ENCODE measurements at places on chromosomes 12 and 14.

GRCh38 chr12:68290126-68290525, 36.7 kb upstream of the IL22 start:
- no peak for DNase-seq

GRCh38 chr14:73613046-73613383, 698 bp downstream of the ACOT6 start:
- no peak for DNase-seq

DNA sequence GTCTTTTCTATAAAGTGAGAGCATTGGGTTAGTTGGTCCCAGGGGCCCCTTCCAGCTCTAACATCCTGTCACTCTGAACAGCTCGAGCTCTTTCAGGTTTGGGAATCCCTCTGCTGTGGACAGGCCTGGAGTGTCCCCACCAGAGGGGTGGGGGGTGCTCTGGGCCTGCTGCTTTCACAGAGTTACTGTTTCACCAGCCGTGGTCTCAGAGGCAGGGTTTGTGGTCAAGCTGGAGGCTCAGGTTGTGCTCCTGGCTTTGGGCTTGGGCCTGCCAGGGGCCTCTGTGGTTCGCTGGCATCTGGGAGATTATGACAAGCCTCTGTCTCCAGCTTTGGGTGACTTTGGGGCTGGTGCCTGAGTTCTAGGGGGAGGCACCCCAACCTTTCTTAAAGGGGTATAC, 59.6 kb downstream of the FBXL14 start:
- no peak for DNase-seq

- DNase-seq, result no peak
Measured at GRCh38 chr14:66652525-66653106, 144.7 kb downstream of the GPHN start.

- no peak for DNase-seq
Measured at GRCh38 chr12:122747224-122748135, 5.1 kb upstream of the DENR start.

GRCh38 chr12:99522456-99522855, 125.1 kb upstream of the GARIN6 start:
- no peak for DNase-seq

GRCh38 chr12:15757553-15758255, 31.5 kb downstream of the EPS8 start:
- DNase-seq, result peak; percentile 55

GRCh38 chr12:95922231-95922630, 20.2 kb downstream of the CCDC38 start:
- DNase-seq, result no peak

DNA sequence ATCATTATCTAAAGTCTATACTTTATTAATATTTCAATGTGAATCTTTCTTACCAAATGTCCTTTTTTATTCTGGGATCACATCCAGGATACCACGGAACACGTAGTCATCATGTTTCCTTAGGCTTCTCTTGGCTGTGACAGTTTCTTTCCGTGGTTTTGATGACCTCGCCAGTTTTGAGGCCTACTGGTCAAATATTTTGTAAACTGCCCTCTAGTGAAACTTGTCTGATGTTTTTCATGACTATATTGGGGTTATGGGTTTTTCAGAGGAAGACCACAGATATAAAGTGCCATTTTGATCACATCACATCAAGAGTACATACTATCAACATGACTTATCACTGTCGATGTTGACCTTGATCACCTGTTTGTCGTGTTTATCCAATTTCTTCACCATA, 14.1 kb upstream of the SERPINA6 start:
- no peak for DNase-seq

GRCh38 chr14:53149668-53150316, 3.3 kb downstream of the DDHD1 start:
- no peak for DNase-seq

- no peak for DNase-seq
Measured at GRCh38 chr12:70353780-70354660, 12.1 kb upstream of the KCNMB4 start.

DNA sequence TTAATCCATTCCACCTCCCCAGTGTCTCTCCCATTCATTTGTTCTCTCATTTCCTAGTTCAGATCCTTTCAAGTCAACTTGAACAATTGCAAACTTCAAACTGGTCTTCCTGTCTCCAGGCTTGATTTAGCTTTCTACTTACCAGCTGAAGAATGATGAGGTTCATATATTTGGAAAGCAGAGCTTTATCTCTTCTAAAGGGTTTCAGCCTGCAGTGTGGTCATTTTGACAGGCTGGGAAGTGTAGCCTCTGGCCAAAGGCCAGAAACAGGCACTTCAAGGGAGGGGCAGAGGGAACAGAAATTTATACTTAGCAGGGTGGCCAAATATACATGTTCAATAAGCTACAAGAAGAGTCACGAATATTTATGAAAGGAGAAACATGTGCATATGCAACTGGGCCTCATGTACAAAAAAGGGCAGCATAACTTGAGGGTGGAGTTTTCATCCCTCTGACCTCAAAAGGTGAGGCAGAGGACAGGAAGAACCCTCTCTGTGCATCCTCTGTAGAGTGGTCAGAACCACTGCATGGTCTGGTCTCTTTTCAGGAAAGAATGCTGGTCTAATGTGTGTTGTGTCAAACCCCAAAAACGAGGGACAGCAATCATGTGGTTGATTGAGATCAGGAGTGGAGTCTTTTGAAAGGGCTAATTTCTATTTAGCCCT, 34.0 kb upstream of the HECTD1 start:
- no peak for DNase-seq

DNA sequence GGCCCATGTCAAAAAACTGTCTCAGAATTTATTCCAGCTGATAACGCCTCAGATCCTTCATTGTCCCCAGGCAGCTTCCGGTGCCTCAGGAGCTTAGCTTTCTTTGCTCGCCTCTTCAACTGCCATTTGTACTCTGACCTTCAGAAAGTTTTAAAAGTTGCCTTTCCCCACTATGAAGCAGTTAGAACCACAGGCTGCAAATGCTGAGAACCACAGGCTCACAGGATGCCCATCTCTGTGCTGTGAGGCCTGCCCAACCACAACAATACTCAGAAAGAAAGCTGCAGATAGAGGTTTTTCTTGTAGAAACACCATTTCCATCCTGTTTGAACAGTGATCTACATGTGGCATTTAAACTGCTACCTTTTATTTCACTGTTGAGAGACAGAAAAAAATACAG, 131.1 kb downstream of the PRKCH start:
- DNase-seq, result no peak

- no peak for DNase-seq
Measured at GRCh38 chr14:102759456-102760187, 17.6 kb upstream of the TRAF3 start.

GRCh38 chr14:24674204-24674970, 40.4 kb upstream of the GZMB start:
- no peak for DNase-seq

DNA sequence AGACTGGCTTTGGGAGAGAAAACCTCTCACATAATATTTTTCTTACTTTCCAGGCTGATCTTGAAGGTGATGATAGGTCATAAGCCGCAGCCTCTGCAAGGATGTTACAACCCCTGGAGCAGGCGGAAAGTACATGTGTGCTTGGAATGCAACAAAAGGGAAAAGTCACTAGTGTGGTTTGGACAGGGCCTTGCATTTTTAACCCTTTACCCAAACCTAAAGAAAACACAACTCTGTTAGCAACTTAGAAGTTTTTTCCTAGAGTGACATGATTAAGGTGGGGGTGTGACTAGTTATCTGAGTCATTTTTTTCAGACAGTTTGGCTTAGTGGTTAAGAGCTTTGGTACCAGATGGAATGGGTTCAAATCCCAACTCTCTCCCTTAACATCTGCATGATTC, 97.0 kb downstream of the TMEM30B start:
- no peak for DNase-seq

DNA sequence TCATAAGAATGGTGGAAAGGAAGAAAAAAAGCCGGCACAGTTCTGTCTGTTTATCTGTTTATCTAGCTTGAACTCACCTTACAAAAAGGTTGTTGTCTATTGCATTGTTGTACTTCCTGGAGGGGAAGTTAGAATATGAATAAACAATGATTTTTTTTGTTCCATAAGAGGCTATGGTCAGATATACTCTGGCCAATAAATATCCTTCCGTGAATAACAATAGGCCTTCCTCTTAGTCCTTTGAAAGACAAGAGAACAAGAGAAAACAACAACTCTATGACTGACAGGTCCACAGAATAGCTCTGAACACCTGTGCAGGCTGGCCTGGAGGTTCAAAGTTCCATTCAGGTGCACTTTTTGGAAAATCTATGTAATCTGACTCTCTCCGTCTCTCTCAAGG, 192.8 kb upstream of the KRR1 start:
- no peak for DNase-seq

DNA sequence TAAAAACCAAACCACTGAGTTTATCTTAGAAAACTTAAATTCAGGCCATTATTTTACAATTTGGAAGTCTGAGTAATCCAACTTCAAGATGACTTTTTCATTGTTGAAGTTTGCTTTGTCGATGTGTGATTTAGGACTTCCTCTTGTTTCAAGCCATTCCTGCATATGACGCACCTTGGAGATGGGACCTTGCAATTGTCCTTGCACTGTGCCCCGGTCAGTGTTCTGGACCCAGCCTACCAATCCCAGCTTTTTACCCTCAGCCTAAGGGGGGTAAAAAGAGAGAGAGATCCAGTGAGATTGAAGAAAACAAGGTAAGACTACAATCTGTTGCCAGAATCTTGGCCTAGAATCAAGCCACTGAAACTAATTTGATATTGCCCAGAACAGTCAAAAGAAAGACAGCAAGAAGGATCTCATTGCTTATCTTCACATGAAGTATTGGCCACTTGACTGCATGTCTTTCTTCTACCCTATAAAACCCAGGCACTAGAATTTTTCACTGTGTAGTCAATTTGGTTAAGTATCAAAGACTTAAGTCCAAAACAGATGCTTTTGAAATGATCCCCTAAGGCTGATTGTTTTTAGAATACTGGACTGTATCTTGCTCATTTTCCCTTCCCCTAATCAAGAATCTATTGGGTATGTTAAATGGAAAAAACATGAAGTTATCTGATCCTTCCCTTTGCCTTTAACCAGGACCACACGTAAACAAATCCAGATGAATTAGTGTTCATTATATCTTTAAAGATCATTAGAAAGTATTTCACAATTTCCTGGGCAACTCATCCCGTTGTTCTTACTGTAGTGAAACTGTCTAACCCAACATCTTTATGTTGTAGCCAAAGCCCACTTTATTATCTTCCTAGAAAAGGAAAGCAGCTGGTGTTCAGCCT, 2.4 kb upstream of the MLH3 start:
- no peak for DNase-seq

DNA sequence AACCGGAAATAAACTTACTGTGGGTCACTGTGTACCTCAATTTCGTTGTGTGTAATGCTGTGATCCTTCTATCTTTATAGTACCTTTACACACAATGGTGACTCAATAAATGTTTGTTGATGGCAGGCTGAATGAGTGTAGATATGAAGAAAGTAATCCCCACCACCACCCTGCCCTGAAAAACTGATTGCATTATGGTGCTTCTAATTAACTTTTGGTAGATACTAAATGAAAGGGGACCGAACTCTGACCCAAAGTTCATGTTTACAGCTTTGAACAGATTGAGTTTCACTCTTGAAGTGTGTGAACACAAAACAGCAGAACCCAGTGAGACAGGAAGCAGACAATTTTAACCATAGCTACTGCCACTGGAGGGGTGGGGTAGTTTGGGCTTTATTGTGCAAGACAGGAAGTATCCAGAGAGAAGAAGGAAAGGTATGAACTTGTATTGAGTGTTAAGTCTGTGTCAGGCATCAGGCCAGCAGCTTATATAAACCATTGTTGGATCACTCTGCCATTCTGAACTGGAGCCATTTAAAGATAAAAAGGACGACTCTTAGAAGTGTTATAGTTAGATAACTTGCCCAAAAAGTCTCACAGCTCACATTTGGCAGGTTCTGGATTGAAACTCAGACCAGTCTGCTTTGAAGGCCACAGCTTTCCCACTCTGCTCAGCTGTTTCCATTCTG, 197.0 kb upstream of the AMIGO2 start:
- DNase-seq, result peak; percentile 56

DNA sequence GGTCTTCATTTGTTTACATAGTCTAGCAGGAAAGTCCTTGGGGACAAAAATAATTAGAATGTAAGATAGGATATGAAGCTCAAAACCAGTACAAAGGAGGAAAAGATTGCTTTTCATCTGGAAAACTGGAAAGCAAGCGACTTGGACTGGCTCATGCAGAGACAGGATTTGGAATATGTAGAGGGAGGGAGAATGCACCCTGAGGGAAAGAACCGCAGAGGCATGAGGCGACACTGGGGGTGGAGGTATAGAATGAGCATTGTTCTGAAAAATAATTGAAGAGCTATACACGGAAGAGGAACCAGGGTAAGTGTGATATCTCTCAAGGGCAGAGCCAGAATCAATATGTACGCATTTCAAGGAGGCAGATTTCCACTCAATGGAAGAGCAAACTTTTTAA, 85.5 kb downstream of the PLEKHG3 start:
- no peak for DNase-seq

DNA sequence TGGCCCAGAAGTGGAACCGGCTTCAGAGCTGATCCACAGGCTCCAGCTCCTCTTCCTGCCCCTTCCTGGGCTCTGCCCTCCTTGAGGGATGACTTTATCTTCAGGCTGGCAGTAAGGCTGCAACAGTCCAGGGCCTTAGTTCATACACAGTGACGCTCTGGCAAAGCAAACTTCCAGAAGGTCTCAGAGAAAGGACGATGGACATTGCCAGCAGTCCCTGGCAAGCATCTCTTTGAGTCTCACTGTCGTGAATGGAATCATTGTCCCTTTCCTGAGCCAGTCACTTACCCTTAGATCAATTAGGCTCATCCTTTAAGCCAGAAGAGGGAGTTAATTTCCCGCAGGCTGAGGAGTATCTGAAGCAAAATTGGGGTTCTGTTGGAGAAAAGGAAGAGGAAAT, 8.6 kb downstream of the AK7 start:
- DNase-seq, result no peak

GRCh38 chr14:58066115-58066514, 85.9 kb downstream of the ARMH4 start:
- DNase-seq, result no peak

DNA sequence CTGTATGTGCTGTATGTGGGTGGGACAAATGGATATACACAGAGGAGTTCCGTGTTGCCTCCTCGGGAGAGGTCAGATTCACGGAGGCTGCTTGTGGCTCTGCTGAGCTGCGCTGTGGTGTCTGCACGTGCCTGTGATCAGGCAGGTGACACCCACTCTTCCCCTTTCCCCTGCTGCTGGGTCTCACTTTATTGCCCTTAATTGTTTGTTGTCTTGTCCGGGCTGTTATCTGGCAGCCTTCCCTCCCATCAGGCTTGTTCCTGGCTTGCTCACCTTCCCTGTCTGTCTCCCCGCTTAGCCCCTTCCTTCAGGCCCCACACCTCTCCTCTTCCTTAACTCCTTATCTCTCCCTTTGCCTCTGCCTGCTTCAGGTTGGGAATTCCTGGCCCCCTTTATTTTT, 13.5 kb downstream of the WNT5B start:
- no peak for DNase-seq

DNA sequence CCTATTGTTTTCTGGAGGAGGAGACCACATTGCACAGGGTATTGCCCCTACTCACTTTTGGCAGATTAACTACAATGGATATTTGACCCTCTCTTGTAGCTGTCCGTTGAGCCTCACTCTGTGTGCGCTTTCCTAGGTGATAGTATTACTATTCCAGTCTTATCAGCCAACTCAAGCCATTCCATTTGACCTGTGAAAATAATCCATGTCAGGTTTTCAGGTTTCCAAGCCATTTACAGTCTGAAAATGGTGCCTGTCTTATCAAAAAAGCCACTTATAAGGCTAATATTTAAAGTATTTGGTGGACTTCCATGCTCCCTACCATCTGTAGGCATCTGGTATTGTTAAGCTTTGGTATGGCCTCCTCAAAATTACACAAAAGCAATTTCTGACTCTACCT, 29.6 kb upstream of the KLRD1 start:
- DNase-seq, result no peak

Data from SW 1271 (cell line).